ENCODE measurements at places on chromosomes 2 and 18. TPM values are rescaled to one million over a fixed set of nuclear protein-coding genes. Genes with fewer than 3 reads are reported as not detected.

Gene D2HGDH
- 9.0 TPM for total RNA-seq

Gene DSC3
- total RNA-seq: 0.05 TPM

Gene MAP3K19
- total RNA-seq: not detected

Gene CSRNP3
- total RNA-seq: 0.32 TPM

Gene NTSR2
- total RNA-seq: not detected

Gene UNC80
- total RNA-seq: 2.1 TPM

Gene PROC
- not detected for total RNA-seq

Gene GAD1
- 23.5 TPM for total RNA-seq

Gene SRD5A2
- total RNA-seq: not detected

Gene C2orf72
- 2.0 TPM for total RNA-seq

Gene ALPP
- total RNA-seq: not detected

Gene CYBRD1
- total RNA-seq: 45.6 TPM

Gene DOCK10
- total RNA-seq: 36.8 TPM

Gene ABHD1
- total RNA-seq: 1.1 TPM

Gene CD207
- total RNA-seq: 0.08 TPM
